Central memory CD8-positive, alpha-beta T cell (primary cell): ENCODE measurements at places on chromosomes 2 and 18.

- no peak for DNase-seq
These were observed 79.5 kb downstream of the POLR1A start for GRCh38 chr2:86025976-86026743.

DNA sequence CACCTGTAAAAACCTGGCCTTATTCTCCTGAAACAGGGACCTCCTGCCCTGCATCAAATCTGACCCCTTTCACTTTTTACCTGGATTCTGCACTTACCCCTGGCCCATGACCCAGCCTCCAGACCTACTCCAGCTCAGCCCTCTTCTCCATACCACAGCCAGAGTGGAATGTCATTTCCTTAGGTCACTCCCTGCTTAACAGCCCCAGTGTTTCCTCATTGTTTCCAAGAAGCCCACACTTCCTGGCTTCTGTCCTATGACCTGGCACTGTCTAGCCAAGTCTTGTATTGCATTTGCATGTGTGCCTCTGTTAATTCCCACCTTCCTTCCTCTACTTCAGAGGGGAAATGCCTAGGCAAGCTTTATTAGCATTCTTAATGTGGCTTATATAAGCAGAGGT, 51.4 kb upstream of the TRIB2 start:
- no peak for DNase-seq

DNA sequence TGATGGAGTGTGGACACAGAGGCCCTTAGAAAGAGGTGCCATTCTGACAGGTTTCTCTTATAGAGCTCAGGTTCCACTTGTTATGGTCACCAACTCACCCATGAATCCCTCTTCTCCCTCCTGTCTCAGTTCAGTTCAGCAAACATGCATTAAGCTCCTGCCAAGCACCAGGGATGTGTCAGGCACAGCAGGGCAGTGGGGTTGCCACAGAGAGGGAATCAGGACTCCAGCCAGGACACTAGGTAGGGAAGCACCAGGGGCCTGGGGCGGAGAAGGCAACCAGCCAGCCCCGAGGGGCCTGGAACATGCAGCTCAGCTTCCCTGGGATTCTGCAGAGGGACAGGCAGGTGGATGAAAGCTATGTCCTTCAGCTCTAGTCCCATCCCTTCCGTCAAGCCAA, 44.6 kb downstream of the TOGARAM2 start:
- no peak for DNase-seq

GRCh38 chr18:57900906-57901435, 97.9 kb upstream of the ATP8B1 start:
- no peak for DNase-seq

- no peak for DNase-seq
These were observed 127.9 kb downstream of the ZNF532 start for GRCh38 chr18:58992301-58993231.

DNA sequence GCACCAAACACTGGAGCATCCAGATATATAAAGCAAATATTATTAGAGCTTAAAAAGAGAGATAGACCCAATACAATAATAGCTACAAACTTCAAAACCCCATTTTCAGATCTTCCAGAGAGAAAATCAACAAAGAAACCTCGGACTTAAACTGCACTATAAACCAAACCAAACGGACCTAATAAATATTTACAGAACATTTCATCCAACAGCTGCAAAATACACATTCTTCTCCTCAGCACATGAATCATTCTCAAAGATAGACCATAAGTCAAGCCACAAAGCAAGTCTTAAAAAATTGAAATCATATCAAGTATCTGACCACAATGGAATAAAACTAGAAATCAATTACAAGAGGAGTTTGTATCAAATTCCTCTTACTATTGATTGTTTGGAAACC, 140.2 kb upstream of the OTOS start:
- no peak for DNase-seq

DNA sequence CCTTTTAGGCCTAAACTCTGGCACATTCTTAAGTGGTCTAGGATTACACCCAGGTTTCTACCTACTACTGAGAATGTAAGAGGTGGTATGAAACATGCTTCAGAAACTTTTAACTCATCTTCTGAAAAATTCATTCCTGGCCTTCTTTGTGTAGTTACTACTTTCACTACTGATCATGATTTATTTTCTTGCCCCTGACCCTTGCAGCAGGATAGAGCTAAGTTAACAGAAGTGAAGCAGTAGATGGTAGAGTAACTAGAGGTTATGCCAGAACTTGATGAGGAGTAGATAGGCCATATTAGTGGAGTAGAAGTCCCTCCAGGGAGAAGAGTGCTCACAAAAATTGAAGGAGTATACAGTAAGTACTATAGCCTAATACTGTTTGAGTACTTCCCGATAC, 75.5 kb upstream of the MSTN start:
- DNase-seq: no peak

DNA sequence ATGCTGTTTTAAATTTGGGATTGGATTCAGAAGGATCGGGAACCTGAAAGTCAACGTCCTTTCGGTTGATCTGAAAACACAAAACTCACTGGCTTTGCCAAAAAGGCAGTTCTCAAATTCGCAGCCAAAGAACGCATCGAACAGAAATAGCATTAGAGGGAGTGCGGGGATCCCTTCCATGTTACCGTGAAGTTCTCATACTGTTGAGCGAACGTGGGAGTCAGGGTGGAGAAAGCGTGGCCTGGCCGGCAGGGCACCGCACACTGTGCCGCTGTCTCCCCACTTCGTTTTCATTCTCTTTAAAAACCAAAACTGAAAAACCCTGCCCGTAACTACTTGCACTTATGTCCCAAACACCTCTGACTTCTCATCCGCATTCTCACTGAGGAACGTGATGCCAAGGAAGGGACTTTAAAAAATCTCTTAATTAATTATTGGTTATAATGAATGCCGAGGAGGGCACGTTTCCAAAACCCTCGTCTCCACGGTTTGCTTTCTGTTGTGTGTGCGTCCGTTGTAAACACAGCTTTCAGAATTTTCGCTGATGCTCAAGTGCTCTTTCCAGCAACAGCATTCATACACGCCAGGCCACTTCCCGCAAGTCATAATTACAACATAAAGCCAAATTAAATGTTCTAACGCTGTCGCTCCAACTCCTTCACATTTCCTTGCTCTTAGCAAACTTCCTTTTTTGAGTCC, 60.9 kb upstream of the TWIST2 start:
- DNase-seq: no peak

- DNase-seq: no peak
These were observed 7.3 kb upstream of the CIB4 start for GRCh38 chr2:26648516-26648915.
